Keratinocyte (primary cell): ENCODE measurements at places on chromosomes 6 and 20.

GRCh38 chr6:159957071-159957673 lies 11.7 kb upstream of the IGF2R start:
- no peak for DNase-seq

DNA sequence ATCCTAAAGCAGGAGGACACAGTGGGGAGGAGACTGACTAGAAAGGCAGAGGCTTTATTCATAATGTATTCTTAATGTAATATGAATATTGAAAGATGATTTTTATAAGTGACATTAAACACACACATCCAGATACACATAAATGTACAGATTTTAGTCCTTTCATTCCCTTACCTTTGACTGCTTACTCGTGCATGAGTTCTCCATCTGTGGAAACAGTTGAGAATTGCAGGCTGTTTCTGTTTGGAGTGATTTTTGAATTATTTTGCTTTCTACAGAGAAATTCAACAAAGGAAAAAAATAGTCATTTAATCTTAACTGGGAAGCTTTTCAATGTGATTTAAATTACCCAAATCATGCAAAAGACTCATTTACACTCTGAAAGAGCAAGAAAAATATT lies 136.5 kb downstream of the RIMS1 start:
- DNase-seq: no peak

DNA sequence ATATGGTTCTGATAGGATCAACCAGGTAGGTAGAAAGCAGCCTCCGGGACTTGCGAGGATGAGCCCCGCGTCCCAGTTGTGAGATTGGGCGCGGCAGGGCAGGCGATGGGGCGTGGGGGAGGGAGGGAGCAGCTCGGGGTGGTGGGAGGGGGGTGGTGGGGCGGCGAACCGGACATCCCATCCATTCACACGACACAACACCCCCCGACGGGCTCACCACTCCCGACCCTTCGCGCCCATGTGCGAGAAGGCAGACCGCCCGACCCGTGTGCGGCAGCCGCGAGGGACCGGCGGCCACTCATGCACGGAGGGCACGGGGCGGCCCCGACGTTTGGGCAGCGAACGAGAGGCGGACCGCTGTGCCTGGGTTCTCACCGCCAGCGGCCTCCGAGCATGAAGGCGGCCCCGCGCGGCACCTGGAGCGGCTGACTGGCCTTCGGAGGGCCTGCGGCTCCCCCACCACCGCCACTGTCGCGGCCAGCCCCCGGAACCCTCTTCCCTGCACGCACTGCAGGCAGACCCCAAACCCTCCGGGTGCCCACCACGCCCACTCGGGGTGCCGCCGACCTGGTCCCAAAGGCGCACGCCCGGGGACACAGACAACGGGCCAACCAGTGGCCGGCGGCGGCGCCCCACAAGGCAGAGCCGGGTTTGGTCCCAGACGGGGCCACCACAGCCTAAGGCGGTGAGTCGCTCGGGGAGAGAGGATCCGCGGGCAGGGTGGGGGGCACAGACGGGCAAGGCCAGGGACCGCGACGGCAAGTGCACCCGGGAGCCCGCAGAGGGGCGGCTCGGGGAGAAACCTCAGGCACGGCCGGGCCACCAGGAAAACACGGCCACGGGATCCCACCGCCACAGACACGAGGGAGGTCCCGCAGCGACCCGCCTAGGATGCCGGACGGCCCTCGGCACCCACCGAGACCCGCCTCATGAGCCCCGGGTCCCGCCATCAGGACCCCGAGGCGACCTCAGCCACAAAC lies 769.2 kb upstream of the DEFB115 start:
- no peak for DNase-seq

- no peak for DNase-seq
Observed at GRCh38 chr6:136024711-136025110, 173.2 kb downstream of the PDE7B start.

DNA sequence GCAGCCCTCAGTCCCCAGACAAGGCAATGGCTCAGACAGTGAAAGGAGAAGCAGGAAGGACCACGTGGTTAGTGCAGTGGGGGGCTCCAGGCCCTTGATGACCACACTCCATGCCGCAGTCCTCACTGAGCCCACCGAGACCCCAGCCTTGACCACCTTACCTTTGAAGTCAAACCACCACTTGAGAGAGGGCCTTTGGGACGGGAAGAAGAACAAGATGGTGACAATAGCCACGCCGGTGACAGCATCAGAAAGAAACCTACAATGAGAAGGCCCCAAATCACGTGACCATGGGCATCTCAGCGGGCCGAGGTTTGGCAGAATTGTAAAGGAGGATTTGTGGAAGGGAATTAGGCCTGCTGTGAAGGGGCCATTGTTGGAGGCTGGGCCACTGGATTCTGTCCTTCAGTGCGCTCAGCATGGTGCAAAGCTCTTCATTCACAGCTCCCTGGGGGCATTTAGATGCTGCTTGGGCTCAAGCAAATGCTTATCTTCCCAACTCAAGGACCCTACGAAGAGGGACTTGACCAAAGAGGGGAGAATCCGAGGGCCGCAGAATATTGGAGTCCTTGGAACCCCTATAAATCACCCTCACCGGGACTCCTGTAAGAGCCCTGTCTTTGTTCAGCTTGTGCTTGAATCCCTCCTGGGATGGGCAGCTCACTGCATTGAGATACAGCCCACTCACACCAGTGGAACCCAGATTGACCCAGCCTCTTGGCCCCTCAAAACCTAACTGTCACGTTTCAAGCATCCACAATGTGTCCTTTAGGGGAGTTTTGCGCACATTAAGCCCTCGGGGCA lies 33.2 kb upstream of the OCSTAMP start:
- no peak for DNase-seq

DNA sequence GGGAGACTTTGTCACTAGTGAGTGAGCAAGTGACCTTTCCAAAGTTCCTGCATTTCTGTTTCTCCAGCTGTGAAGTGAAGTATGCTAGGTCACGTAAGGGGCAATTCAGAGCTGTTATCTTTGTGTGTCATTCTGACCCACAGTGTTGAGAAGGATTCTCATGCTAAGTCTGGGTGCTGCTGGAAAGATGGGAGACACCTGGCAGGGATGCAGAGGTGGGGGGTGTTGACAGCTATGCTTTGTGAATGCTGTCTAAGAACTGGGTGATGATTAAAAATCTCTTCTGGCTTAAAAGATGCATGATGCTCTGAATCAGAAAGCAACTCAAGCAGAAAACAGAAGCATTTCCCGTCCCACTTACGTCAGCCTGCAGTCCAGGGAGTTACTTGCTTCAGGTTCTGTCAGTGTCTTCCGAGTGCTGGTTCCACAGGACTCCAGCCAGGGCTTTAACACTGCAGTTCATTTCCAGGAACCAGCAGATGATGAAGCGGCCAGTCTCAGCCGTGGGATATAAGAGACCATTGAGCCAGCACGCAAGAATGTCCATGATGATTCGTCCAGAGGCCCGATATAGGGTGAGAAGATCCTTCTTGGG lies 30.9 kb upstream of the ASXL1 start:
- no peak for DNase-seq

DNA sequence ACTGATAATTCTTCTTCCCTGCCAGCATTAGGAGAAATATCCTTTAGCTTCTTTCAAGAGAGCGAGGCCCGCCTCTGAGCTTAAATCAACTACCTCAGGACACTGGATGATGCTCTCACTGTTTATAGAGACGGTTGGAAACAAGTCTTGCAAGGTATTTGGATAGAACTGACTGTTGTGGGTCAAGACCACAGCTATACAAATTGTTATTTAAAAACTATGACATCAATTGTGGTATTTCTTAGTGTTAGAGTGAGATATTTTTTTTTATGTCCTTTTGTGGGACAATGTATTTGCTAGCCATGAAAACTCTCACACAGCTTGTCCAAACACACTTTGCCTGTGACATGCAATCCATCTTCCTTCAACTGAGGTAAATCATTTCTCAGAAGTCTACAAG lies 136.3 kb upstream of the PHACTR1 start:
- DNase-seq: no peak

GRCh38 chr6:39156801-39157200 lies 41.8 kb upstream of the SAYSD1 start:
- no peak for DNase-seq

- DNase-seq: no peak
Observed at GRCh38 chr6:50995036-50995435, 176.4 kb downstream of the TFAP2B start.

GRCh38 chr6:124679387-124679786 lies 282.9 kb upstream of the RNF217 start:
- DNase-seq: no peak

GRCh38 chr6:85124472-85125354 lies 325.2 kb upstream of the NT5E start:
- DNase-seq: no peak

GRCh38 chr20:45019027-45019761 lies 52.9 kb downstream of the STK4 start:
- no peak for DNase-seq

GRCh38 chr6:43883847-43884651 lies 114.0 kb downstream of the VEGFA start:
- no peak for DNase-seq

- no peak for DNase-seq
Observed at GRCh38 chr6:81816380-81816779, 63.9 kb upstream of the TENT5A start.

- no peak for DNase-seq
Observed at GRCh38 chr20:50252701-50253100, 62.1 kb downstream of the CEBPB start.

- DNase-seq: no peak
Observed at GRCh38 chr6:135935941-135936601, 84.6 kb downstream of the PDE7B start.

- DNase-seq: no peak
Observed at GRCh38 chr6:166929542-166930189, 26.7 kb downstream of the RNASET2 start.

DNA sequence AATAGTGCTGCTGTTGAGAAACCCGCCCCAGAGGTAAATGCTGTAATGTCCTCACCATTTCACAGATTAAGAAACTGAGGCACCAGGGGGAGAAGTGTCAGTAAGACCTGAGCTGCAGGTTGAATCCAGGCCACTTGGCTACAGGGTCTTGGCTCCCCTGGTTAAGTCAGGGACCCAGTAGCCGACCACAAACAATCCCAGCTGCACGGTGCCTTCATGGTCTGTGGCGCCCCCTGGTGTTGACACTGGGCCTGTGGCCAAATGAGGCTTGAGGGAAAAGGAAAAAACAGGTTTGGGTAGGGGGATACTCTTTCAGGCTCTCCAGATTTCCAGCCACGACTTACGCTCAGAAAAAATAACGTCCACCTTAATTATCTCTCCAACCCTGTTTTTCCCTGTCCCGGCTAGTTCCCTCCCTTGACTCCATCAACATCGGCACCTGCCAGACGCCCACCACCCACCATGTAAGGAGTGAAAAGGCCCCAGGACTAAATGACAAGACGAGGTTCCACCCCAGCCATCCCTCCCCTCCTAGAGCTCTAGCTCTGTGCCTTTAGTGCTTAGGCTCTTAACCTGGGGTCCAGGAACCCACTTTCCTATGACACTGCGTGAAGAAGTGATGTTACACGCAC lies 47.7 kb upstream of the POLR1H start:
- DNase-seq: no peak
